Left lung (tissue), 14 donors: ENCODE measurements at places on chromosomes 12 and 14. TPM values are rescaled to one million over a fixed set of nuclear protein-coding genes. Genes with fewer than 3 reads are reported as not detected.

The DNAH10 gene
- total RNA-seq = 4.0 TPM

The DYNC1H1 gene
- total RNA-seq = 514 TPM

The OASL gene
- total RNA-seq = 11.9 TPM

The ARG2 gene
- total RNA-seq = 14.8 TPM

The SEC23A gene
- 66.1 TPM for total RNA-seq

The CMTM5 gene
- 2.0 TPM for total RNA-seq

The GLT1D1 gene
- 1.0 TPM for total RNA-seq

The DBX2 gene
- total RNA-seq = not detected

The CLEC1A gene
- total RNA-seq = 11.0 TPM
